ENCODE measurements at places on chromosomes 16 and 17. TPM values are rescaled to one million over a fixed set of nuclear protein-coding genes. Genes with fewer than 3 reads are reported as not detected.

The KRTAP2-2 gene
- total RNA-seq: not detected

The PDE6G gene
- not detected for total RNA-seq

- DNase-seq: no peak
Measured at GRCh38 chr17:54948380-54948779, 20.1 kb downstream of the COX11 start.

DNA sequence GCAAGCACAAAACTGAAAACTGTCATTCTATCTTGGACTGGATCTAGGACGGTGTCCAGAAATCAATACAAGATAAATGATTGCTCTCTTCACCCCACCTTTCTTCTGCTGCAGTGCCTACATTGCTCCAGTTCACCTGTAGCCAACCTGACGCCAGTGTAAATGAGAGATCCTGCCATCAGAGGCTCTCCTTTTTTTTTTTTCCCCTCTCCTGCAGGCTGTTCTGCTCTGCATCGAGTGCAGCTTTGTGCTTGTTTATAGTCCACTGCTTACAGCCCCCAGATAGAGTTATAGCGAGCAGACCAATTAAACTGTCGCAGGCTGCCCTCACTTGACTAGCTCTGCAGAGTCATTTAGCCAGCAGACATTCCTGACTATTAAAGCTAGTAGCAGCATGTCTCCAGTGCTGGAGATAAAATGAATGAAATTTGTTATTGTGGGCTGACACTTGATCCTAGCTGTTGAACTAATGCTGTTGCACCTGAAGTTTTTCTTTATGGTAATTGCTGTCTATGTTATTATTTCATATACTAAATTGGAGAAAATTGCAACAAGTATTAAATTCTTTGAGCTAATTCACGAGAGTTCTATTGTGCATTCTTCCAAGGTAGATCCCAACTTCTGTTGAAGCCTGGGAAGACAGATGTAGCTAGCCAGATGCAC, 257.1 kb downstream of the FTO start:
- DNase-seq: no peak

DNA sequence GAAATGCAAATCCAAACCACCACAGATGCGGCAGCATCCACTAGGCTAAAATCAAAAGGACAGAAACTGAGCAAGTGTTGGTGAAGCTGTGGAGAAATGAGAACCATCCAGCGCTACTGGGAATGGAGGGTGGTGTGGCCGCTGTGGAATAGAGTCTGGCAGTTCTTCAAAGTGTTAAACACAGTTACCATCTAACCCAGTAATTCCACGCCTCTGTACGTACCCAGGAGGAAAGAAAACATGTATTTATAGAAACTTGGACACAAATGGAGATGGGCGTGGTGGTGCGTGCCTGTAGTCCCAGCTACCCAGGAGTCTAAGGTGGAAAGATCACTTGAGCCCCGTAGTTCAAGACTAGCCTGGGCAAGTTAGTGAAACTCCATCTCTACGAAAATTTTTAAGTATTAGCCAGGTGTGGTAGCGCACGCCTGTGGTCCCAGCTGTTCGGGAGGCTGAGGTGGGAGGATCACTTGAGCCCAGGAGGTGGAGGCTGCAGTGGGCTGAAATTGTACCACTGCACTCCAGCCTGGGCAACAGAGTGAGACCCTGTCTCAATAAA, 11.6 kb downstream of the SLC25A10 start:
- no peak for DNase-seq

GRCh38 chr16:88569614-88569984, 604 bp upstream of the ZC3H18 start:
- DNase-seq: no peak

DNA sequence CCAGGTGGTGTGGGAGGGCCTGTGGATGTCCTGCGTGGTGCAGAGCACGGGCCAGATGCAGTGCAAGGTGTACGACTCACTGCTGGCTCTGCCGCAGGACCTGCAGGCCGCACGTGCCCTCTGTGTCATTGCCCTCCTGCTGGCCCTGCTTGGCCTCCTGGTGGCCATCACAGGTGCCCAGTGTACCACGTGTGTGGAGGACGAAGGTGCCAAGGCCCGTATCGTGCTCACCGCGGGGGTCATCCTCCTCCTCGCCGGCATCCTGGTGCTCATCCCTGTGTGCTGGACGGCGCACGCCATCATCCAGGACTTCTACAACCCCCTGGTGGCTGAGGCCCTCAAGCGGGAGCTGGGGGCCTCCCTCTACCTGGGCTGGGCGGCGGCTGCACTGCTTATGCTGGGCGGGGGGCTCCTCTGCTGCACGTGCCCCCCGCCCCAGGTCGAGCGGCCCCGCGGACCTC, 798 bp downstream of the CLDN9 start:
- no peak for DNase-seq

GRCh38 chr17:55341432-55341831, 76.7 kb downstream of the HLF start:
- no peak for DNase-seq

DNA sequence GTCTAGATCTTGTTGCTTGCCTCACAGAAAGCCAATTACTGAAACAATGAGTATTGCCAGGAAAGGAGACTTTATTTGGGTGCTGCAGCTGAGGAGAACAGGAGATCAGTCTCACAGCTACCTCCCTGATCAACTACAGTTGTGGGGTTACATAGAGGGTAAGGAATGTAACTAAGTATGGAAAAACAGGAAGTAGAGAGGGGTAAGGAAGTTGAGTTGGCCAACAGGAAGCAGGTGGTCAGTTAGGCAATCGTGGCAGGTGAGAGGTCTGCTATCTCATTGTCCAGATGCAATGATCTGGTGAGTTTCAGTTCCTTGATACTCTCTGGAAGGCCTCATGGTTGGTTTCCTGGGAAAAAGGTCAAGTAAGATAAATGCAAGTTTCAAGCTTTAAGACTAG, 333.1 kb upstream of the GOT2 start:
- DNase-seq: no peak

GRCh38 chr16:49961089-49961488, 63.9 kb upstream of the CNEP1R1 start:
- no peak for DNase-seq

DNA sequence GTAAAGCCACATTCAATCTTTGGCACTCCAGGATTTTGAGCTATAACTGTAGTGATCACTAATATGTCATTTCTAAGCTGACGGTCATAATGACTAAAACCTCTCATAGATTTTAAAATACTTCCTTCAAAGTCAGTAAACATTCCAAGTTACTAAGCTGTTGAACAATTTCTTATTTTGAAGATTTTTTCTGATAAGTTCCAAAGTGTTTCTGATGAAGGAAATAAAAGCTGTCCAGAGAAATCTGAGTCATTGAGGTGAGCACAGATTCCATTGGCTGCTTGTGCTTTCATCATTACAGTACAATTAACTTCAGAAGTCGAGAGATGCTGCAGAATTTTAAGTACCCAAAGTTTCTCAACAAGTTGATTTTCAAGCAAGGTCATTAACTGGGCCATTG, 23.9 kb downstream of the NLRC5 start:
- DNase-seq: no peak

DNA sequence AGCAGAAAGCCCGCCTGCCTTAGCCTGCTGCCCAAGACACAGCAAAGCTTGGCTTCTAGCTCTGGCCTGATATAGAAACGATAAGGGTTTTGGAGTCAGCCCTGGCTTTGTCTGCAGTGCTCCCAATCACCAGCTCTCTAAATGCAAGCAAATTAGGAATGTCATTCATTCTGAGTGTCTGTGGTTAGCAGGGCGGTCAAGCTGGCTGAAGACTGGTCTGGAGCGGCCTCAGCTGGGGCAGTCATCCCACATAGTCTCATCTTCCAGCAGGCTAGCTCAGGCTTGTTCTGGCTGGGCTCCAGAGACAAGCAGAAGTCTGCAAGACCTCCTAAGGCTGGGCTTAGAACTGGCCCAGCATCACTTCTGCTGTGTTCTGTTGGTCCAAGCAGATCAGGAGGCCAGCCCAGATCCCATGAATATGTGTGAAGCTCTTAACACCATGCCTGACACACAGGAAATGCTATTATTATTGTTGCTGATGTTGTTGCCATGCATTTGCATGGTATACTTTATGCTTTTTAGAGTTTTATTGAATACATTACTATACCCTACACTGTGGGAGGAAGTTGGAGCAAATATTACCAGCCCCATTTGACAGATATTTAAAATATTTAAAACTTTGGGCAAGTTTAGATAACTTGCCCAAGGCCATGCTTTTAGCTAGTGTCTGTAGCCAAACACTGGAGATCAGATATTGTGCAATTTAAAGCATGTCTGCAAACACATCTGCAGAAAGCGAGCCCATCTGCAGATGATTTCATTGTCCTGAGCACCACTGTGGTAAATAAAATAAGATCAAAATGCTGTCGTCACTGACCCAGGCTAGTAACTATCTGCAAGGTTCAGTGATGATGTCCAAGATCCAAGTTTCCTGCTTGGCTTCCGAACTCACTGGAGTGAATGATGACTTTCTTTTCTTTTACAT, 24.8 kb downstream of the TMC7 start:
- no peak for DNase-seq

- no peak for DNase-seq
Measured at GRCh38 chr16:81652798-81653505, 126.1 kb upstream of the PLCG2 start.
